Brain microvascular endothelial cell (primary cell): ENCODE measurements at places on chromosomes 6 and 20.

GRCh38 chr20:32731882-32732266 lies 11.4 kb downstream of the COMMD7 start:
- no peak for DNase-seq

GRCh38 chr20:17624551-17625245 lies 54.8 kb downstream of the DSTN start:
- no peak for DNase-seq

DNA sequence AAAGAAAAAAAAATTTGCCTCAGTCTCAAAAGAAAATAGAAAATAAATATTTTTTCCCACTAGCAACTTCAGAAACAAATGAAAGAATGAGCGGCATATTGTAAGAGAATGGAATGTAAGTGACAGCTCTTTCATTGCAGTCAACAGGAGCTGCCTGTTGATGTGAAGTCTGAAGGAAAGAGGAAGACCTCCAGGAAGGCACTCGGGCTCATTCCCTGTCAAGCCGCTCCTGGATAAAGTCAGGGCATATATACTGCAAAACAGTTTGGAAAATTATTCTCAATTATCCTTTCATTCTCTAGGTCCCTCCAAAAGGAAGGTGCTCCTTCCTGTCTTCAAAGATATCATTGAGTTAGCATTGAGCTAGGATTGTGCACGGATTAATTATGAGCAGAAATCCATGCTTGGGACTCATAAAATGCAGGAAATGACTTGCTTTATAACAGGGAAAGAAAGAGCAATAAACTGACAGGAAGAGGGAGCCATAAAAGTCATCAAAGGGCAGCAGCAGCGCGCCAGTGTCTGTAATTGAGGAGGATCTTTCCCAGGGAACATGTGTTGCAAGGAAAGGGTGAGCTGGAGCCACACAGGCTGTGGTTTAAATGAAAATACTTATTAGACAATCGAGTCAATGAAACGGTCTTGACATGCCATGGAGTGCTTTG lies 218.2 kb downstream of the C6orf118 start:
- DNase-seq, result no peak

DNA sequence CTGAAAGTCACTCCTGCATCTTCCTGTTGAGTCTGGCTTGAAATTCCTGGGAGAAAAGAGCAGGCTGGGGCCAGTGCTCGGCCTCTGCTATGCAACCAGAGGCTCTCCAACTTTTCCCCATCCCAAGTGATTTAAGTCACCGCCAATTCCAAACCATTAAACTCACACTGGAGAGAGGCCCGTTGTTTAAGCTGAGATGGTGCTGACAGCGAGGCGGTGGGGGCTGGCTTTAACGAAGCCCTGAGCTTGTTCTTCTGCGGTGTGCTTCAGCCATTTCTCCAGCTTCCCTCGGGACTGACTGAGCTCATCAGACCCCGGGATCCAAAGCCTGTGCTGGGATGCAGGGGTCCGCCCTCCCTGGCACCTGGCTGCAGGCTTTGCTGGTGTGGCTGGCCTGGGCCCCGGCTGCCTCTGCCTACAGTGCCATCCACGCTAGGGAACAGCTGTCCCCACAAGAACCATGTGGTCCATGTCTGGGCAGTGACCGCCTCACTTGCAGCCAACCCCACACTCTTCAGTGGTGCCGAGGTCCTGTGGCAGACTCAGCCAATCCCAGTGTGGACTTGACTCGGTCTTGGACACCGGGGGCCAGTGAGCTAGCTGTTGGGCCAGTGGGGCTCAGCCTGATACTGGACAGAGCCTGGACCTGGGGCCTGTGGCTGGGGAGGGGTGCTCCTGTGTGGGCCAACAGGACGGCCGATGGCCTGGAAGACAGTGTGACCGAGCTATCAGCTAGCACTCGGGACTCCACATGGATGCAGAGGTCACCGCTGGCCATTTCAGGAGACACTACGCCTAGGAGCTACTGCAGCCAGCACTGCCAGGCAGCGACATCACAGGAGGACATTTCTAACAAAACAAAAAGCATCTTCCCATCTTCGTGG lies 21.2 kb downstream of the RAMACL start:
- DNase-seq, result no peak
